ENCODE measurements at places on chromosomes 6 and 20.

GRCh38 chr20:31260326-31260932, 3.0 kb downstream of the DEFB115 start:
- no peak for DNase-seq

DNA sequence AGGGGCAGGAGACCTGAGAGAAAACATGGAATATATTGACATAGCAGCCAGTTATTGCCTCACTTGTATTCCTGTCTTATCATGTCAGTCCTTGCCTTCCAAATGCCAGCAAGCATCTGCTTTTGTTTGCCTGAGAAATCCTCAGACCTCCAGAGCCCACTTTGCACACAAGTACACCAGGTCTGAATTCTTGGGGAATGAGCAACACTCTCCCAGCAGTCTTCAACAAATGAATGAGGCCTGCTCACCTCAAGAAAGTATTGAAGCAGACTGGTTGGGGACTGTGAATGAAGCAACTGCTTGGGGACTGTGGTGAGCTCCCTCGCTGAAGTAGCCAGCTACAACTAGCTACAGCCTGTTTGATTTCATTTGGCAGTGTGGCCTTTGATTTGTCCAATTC, 172.8 kb upstream of the SPTLC3 start:
- no peak for DNase-seq

DNA sequence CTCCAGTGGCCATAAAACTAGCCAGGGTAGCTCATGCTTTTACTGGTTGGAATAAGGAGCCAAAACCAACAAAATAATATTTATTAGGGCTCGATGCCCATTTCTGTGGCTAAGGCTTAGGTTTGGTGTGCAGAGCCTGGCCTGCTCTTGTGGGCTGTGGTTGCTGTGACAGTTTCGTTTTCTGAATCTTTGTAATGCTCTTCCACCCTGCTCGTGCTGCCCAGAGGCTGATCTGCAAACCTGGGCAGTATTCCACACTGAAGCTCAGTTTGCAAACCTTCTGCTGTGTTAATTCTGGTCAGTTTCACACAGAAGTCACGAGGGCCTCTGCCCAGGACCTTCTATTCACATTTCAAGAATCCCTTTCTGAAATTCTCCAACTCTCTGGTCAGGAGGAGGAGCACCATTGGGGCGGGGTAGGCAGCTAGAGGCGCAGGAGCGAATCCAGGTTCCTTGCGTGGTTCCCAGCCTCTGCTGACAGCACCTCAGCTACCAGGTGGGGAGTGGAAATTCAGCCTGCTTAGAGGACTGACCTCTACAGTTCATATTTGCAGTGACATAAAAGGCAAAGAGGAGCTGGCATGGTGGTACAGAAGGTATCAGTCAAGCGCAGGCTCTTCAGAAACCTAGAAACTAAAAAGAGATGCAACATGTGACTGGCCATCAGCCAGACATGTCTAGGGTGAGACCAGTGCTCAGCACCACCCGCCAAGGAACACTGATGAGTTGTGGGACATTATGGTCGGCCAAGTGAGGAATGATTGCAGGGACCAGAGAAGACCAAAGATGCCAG, 14.3 kb upstream of the C20orf144 start:
- DNase-seq = peak; percentile 44

DNA sequence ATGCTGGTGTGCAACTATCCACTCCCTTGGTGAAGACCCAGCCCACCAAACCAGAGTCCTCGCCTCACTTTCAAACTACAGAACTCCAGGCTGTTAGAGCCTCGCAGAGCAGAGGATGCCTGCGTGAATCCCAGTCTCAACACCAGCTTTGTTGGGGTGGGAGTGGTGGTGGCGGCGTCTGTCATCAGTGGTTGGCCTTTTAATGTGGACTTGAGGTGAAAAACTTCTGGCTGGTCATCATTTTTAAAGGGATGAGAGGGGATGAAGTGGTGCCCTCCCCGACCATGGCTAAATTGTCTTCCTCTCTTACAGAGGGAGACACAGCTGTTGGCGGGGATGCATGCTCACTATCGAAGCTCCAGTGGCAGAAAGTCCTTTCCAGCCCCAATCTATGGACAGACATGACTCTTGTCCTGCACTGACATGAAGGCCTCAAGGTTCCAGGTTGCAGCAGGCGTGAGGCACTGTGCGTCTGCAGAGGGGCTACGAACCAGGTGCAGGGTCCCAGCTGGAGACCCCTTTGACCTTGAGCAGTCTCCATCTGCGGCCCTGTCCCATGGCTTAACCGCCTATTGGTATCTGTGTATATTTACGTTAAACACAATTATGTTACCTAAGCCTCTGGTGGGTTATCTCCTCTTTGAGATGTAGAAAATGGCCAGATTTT, 54.9 kb downstream of the EZR start:
- no peak for DNase-seq

DNA sequence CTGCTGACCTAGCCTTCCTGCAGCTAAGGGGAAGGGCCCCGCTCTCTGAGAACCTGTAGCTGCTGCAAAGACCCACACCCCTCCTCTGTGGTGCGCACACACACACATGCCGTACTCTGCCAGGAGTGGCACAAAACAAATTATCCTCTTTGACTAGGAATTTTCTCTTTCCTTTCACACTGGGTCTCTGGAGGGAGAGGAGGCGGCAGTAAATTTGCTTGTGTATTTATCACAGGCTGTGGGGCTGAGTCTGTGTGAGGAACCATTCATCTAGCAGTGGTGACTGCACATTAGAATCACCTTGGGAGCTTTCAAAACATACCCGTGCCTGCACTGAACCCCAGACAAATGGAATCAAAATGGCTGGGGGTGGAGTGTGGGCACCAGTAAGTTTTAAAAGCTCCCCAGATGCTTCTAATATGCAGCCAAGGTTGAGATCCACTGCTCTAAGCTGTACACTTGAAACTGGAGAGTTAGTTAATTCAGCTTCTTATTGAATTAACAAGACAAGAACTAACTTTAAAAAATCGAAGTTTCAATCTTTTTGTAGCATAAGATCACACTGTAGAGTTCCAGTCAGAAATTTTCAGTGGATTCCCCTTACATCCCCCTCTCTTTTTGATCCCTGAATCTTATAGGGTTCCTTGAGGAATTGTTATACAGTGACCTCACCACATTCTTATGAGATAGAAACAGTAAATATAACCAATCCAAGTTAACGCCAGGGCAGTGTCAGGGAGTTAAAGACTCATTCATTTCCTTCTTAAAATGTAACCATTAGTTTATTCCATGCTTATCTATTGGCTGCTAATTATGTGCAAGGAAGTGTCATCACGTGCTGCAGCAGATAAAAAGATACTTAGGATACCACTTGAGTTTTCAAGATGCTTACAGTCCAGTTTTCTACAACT, 29.8 kb upstream of the GMDS start:
- DNase-seq = peak; percentile 63

DNA sequence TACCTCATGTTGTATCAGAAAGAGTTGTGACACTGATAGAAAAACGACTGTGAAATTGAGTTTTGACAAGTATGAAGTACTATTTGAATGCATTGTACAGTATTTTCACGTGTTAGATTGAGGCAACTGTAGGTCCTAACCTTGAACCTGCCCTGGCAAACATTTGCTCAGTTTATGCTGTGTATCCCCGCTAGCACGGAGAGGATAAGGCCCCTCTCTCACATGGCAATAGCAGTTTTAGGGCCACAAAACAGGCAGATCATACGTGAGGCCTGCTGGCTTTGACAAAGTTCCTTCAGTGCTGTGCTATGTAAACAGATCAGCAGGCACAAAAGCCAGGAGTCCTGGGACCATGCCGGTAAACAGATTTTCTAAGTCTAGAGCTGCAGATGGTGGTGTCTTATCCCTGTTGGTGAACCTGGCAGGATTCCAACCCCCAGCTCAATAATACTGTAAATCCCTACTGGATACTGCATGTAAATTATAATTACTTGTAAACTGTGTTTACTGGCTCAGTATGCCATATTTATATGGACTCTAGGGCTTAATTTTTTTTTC, 23.8 kb upstream of the FAM217A start:
- no peak for DNase-seq

DNA sequence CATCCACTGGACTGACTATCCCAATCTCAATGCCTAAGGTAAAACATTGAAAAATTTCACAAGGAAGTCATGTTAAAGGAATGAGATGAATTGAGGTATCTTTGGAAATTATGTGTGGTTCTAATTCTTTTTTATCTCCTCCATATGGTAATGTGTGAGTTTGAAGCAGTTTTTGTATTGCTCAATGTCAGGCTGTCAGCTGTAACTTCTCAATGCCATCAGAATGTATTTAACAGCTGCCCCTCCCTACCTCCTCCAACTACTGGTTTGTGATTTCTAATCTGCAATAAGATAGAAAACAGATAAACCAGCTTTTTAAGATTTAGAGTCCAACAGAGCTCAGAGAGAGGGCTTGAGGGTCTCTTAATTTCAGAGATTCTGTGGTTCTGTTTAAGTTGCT, 1005.8 kb upstream of the ADGRB3 start:
- peak; percentile 71 for DNase-seq

- DNase-seq = no peak
These were observed 93.0 kb downstream of the ZNF217 start for GRCh38 chr20:53500651-53501050.

DNA sequence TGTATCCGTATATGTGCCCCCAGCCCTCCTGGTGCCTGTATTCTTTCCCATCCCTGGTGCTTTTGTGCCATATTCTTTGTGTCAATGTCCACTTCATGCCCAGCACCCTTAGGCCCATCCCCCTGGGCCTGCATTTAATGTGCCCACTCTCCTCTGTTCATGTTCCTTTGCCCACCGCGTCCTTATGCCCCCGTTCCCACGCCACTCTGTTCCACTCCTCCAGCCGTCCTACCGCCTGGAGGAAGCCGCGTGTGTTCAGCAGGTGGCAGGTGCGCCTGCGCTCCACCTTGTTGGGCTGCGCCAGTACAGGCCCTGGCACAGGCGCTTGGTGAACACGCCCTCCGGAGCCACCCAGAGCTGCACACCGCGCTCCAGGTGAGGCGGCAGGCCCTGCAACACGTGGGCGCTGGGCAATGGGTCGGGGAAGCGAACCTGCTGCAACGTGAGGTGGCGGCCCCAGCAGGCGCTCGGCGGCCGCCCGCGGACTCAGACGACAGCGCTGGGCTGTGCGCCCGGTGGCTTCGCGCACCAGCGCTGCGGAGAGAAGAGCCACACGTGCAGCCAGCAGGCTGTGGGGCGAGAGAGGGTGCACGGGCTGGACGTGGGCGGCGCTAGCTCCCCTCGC, 4.0 kb upstream of the FOXS1 start:
- no peak for DNase-seq

Measured in fibroblast of skin of right quadriceps (primary cell).